Caco-2 (cell line): ENCODE measurements at places on chromosomes 1 and 21.

- H3K27ac ChIP-seq: no peak overlapping the region
- DNase-seq: no peak
- no peaks in the 10 kb centered on the region for H3K36me3 ChIP-seq
- no peaks in the 10 kb centered on the region for H3K27me3 ChIP-seq
- H3K4me3 ChIP-seq: no peak overlapping the region
Measured at GRCh38 chr1:228178737-228179684, 13.4 kb downstream of the IBA57 start.

DNA sequence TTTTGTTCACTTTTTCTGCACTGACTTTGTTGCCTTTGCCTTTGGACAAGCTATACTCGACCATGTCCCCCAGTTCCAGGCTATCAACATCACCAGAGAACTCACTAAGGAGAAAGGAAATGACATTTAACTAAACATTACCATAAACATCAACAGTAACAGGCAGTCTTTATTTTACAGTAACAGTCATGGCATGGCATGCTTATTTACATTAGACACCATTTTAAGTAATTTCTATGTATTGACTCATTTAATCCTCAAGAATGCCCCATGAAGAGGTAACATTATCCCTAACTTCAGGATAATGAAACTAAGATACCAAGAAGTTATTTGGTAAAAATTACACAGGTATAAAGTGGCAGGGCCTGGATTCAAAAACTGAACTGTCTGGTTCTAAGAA is 8.7 kb upstream of the NRAS start:
- H3K27ac ChIP-seq: no peak overlapping the region
- no peak for DNase-seq
- H3K4me3 ChIP-seq: no peak overlapping the region
- no peaks in the 10 kb centered on the region for H3K27me3 ChIP-seq

- H3K27ac ChIP-seq: peak overlapping the region; percentile 94
- H3K27me3 ChIP-seq: no peaks in the 10 kb centered on the region
- peak overlapping the region; percentile 82 for H3K4me3 ChIP-seq
- H3K4me1 ChIP-seq: peaks cover 48% of the 10 kb centered on the region
- DNase-seq: peak; percentile 90
Measured at GRCh38 chr1:151513626-151514121, 2.5 kb downstream of the CGN start.

DNA sequence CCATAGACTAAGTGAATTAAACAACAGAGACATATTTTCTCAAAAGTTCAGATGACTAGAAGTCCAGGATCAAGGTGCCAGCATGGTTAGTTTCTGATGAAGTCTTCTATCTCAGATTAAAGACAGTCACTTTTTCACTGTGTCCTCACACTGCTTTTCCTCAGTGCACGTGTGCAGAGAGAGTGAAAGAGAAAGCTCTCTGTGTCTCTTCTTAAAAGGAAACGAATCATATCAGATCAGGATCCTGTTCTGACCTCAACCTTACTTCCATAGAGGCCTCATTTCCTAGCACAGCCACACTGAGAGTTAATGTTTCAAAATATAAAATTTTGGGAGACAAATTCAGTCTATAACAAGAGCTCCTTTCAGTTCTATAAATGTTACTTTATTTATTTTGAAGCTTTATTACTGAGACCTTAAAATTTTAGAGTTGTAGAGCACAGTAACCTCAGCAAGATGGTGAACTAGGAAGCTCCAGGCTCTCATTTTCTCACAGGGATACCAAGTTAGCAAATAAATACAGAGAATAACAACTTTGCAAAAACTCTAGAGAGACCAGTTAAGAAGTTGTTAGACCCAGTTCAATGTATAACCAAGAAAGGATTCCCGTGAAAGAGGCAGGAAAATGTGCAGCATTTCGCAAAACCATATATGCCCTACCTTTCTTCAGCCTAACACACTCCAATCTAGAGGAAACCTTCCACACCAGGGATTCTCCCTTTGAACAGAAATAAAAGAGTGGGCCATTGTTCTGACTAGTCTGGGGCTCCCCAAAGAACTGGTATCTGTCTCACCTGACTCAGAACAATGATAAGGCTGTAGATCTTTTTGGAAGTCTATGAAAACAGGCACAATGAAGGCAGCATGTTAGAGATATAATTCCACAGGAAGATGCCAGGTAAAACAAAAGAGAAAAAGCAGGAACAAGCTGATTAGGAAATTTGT is 372.2 kb downstream of the MRPL39 start:
- no peaks in the 10 kb centered on the region for H3K36me3 ChIP-seq
- H3K4me3 ChIP-seq: no peak overlapping the region
- H3K27ac ChIP-seq: no peak overlapping the region
- H3K4me1 ChIP-seq: no peaks in the 10 kb centered on the region

GRCh38 chr1:228358039-228358763 is 48.4 kb downstream of the TRIM11 start:
- no peaks in the 10 kb centered on the region for H3K27me3 ChIP-seq
- DNase-seq: no peak
- no peak overlapping the region for H3K27ac ChIP-seq

DNA sequence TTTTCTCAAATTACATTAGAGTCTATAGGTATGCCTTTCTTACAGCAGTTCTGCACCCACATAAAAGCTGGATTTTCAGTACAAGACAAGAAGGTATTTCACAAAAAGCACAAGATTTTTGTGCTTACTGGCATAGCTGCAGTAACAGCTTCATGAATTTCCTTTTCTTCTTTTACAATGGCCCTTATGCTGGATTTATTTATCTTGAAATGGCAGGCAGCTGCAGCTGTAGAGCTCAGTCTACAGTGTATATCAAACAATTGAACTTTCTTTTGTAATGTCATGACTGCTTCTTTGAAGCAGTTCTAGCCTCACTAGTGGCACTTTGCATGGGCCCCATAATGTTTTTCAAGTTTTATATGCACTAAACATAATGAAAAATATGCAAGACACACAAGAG is 510.2 kb downstream of the KCNT2 start:
- no peak for DNase-seq
- H3K27ac ChIP-seq: no peak overlapping the region
- H3K4me1 ChIP-seq: no peaks in the 10 kb centered on the region
- H3K27me3 ChIP-seq: no peaks in the 10 kb centered on the region

DNA sequence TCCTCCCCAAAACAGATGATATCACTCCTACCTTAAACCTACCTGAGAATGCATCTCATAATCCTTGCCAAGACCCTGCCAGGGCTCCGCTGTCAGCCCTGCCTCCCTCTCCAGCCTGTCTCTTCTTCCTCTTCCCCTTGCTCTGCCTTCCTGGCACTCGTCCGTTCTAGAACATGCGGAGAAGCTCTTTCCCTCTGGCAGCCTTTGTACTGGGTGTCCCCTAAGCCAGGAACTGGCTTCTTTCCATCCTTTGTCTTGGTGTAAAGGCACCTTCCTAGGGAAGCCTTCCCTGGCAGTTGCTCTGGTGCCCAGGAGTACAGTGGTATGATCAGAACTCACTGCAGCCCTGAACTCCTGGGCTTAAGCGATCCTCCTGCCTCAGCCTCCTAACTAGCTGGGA is 36.1 kb downstream of the CTNNBIP1 start:
- no peak overlapping the region for H3K4me3 ChIP-seq
- no peaks in the 10 kb centered on the region for H3K4me1 ChIP-seq
- no peak overlapping the region for H3K27ac ChIP-seq
- H3K27me3 ChIP-seq: no peaks in the 10 kb centered on the region
- DNase-seq: no peak

- H3K27me3 ChIP-seq: no peaks in the 10 kb centered on the region
- no peak overlapping the region for H3K27ac ChIP-seq
- no peak overlapping the region for H3K4me3 ChIP-seq
Measured at GRCh38 chr1:60090655-60091054, 17.1 kb upstream of the C1orf87 start.

DNA sequence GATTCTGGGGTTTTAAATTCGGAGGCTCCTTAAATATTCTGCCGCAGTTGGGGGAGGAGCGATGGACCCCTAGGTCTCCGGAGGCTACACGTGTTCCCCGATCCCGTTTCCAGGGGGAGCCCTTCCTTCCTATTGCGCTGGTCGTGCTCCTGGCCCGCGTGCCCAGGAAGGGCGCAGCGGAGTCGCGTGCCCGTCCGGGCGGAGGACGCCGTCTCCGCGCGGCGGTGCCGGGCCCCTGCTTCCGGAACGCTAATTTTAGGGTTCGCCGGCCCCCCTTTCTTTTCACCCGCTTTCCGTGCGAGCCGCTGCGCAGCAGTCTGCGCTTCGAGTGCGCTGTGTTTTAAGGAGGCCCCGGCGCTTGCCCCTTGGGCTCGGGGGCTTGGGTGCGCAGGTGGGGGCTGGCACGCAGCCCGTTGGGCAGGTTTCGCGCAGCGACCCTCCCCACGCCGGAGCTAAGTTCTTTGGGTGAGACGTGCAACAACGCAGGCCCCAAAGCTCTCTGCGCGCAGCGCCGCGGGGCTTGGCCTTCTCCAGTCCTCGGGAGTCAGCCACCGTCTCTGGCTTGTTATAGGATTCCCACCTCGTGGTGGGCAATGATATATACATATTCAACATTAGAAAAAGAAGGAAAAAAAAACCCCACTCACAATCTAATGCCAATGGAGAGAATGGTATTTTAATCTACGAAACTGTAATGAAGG is 43.5 kb upstream of the DNAJC6 start:
- peak; percentile 58 for DNase-seq
- no peak overlapping the region for H3K27ac ChIP-seq
- H3K4me1 ChIP-seq: no peaks in the 10 kb centered on the region
- H3K27me3 ChIP-seq: no peaks in the 10 kb centered on the region
- H3K36me3 ChIP-seq: no peaks in the 10 kb centered on the region

DNA sequence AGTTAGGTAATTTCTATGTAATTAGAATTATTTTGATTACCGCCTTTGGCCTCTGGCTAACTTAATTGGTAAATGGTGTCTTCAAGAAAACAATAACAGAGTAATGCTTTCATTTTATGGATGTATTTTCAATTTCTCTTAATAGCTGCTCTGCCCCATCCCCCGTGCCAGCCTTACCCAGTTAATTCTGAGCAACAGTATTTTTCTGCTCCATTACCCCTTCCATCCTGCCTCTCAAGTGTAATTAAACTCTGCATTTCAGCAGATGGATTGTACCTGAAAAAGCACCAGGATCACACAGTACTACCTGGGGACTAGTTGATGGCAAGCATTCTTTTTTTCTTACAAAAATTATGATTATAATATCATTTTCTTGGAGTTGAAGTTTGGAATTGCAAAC is 104.2 kb downstream of the KIAA0319L start:
- H3K27me3 ChIP-seq: no peaks in the 10 kb centered on the region
- H3K36me3 ChIP-seq: no peaks in the 10 kb centered on the region; the same call in 1 of the 2 replicates
- H3K4me3 ChIP-seq: no peak overlapping the region
